ENCODE measurements at places on chromosomes 5 and 9.

DNA sequence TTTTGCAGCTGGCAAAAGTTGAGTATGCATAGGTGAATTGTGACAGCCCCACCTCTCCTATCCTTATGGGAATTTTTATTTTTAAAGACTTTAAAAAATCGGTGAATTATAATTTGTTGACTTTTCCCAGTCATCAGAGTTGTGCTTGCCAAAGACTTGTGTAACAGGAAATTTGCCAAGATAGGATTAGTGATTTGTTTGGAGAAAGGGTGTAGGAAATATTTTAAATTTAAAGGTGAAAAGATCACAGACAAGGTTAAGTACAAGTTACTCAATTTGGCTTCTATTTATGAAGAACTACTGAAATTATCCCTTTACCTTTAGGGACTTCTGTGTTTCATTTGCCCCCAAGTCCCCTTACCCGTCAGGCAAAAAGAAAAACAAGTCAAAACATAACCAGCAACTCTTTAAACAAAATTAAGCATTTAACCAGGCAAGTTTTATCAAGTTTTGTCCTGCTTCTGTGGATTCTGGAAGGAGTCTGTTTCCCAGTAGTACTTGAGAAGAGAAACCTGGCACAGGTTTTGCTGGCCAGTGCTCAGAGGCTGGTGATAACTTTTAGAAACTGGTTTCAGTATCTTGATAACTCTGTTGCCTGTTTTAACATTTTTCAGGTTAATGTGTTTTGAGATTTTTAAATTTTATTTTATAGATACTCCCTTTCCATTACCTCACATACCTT, 285.4 kb downstream of the MAST4 start:
- no peak for DNase-seq

DNA sequence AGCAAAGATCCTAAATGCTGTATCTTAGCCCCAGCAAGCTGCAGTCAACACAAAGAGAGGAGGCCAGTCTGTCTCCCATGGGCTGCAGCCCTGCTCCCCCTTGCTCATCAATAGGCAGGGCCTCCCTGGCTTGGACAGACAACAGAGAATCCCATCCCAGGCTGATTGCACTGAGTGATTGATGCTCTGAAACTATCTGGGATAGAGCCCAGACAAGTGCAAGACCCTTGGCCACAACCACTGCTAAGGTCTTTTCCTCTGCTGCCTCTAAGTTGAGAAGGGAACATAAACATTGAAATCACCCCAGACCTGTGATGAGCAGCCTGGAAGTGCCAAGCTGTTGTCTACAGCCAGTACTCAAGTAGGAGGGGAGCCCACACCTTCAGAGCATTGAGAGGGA, 661.0 kb upstream of the CDH18 start:
- no peak for DNase-seq

- DNase-seq, result no peak
Observed at GRCh38 chr5:57626703-57627102, 144.1 kb upstream of the ACTBL2 start.

DNA sequence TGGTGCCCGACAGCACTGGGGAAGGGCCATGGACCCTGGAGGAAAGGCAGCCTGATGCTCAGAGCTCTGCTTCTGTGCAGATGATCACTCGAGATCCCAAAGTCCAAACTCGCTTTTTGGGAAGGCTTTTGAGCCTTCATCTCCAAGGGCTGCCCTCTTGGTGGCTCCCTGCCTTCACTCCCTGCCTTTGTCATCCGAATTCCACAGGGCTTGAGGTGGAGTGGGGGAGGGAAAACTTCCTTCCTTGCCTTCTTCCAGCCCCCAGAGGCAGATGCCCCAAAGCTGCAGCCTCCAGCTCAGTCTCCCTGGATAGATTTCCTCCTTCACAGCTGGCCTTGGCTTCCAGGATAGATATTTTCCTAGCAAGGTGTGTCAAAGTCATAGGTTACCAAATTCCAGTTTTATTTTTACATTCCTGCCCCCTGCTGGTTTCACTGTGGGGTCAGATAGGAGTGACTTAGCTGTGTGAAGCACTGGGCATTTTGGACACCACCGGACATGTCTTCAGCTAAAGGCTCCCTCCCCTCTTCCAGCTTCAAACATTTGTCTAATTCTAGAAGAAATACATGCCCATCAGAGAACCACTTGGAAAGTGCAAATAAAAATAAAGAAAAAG, 268.2 kb downstream of the HSPA4 start:
- DNase-seq, result no peak

DNA sequence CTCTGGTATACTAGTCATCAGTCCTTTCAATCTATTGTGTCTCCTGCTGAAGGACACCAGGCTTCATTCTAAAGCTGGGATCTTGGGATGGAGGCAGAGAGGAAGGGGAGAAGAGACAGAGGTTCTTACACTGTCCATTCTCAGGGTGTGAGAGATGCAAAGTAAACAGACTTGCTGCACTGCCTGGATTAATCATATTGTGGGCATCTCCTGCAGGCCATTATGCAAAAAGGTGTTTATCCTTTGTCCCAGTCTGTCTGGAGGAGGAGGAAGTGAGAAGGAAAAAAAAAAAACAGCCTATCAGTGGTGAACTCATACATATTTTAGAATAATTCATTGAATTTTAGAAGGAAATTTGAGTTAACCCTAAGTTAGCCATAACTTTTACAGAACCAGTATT, 92.9 kb upstream of the TNPO1 start:
- no peak for DNase-seq

DNA sequence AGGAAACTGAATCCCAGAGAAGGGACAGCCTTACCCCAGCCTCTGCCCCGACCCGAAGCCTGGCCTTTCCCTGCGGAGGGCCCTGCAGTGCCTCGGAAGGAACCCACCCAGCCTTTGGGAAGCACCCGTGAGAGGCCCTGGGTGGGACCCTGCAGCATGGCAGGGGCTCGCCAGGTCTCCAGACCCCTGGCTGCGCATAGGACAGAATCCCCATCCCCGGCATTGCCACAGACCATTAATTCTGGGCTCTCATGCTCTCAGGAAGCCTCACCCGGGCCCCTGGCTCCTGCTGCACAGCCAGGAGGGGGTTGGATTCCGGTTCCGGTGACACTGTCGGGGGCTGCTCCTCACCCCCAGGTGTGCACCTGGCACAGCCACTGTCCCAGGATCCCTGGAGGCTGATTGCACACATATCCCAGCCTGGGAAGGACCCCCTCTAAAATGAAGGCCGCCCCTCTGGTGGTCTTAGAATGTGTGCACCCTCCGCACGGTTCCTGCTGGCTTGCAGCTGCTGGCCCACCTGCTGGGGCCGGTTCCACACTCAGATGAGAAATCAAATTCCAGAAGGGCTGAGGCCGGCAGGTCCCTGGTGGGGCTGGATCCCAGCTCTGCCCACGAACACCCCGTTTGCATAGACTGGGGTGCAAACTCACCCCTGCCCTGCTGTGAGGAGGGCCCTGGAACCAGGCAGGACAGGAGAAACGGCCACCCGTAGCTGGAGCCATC, 4.7 kb downstream of the EGFL7 start:
- DNase-seq, result no peak

- no peak for DNase-seq
Observed at GRCh38 chr9:105132606-105133005, 111.8 kb upstream of the SLC44A1 start.

- DNase-seq, result no peak
Observed at GRCh38 chr5:10118150-10118549, 131.5 kb downstream of the ATPSCKMT start.

GRCh38 chr9:123113185-123113584, 79.7 kb downstream of the GPR21 start:
- no peak for DNase-seq

GRCh38 chr5:126883564-126884245, 106.8 kb downstream of the LMNB1 start:
- DNase-seq, result no peak

DNA sequence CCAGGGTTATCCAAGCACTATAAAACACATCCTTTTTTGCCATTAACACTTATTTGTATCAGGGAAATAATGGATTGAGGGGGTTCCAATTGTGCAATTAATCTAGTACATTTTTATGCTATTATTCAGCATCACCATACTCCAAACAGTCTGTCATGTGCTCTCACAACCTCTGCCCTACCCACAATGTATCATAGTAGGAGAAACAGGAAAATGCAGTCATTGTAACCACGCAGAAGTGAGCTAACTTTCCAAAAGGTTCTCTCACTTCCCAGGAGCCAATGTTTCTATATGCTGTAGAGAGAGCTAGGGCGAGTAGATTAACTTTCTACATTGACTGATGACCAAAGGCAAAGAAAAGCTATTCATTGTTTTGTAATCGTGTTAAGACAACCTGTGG, 29.8 kb downstream of the DAB2 start:
- no peak for DNase-seq

- no peak for DNase-seq
Observed at GRCh38 chr5:1125030-1125357, 13.1 kb upstream of the SLC12A7 start.

GRCh38 chr5:132677191-132677590, 3.4 kb downstream of the IL4 start:
- no peak for DNase-seq

GRCh38 chr5:165108809-165109208, 1603.4 kb downstream of the MAT2B start:
- no peak for DNase-seq

All from effector CD8-positive, alpha-beta T cell (primary cell).